ENCODE measurements at places on chromosomes 5 and 9. TPM values are rescaled to one million over a fixed set of nuclear protein-coding genes. Genes with fewer than 3 reads are reported as not detected.

HMMR gene
- total RNA-seq, result 1.9 TPM

SLC6A18 gene
- not detected for total RNA-seq

CMBL gene
- 36.6 TPM for total RNA-seq

OLFML2A gene
- total RNA-seq, result 59.1 TPM

FAM153A gene
- total RNA-seq, result 0.48 TPM
